ENCODE measurements at places on chromosomes 16 and 17. TPM values are rescaled to one million over a fixed set of nuclear protein-coding genes. Genes with fewer than 3 reads are reported as not detected.

DNA sequence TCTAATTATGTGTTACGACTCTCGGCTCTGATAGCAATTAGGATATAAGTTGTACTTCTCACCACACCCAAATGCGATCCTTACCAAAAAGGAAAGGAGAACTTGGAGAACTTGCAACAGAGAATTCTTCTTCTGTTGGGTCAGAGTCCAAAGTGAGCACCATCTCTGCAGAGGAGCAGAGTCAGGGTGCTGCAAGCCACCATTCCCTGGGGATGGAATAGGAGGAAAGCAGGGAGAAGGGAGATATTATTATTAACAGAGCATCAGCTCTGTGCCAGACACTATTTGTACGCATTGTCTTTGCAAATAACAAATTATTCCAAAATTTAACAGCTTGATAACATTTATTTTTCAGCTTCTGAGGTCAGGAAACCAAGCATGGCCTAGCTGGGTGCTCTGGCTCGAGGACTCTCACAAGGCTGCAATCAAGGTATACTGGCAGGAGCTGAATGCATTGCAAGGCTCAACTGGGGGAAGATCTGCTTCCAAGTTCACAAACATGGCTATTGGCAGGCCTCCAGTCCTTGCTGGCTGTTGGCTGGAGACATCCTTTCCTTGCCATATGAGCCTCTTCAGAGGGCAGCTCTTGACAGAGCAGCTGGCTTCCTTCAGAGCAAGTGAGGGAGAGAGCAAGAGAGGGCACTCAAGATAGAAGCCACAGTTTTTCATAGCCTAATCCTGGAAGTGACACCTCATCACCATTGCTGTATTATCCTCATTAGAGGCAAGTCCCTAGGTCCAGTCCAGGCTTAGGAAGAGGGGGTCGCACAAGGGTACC, 296.2 kb upstream of the CDH5 start:
- no peak for DNase-seq

DNA sequence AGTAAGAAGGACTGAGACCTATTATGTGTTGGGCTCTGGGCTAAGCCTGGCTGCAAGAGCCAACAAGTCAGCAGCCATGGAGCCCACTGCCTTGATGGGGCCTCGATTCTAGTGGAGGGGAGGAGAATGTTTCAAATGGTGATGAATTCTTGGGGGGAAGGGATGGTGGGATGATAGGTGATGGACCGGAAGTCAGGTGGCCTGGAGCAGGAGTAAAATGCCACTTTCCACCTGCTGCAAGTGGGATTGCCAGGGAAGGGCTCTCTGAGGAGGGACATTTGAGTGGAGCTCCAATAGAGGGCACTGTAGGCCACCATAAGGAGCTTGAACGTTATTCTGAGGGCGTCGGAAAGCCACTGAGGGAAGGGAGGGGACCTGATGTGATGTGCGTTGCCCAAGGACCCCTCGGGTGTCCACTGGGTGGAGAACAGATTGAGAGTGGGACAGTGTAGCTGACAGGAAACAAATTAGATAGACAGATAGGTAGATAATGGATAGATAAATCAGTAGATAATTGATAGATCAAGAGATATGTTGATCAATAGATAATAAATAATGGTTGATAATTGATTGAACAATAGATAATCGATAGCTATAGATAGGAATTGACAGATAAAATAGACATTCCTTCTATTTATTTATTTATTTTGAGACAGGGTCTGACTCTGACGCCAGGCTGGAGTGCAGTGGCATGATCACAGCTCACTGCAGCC, 18.2 kb upstream of the NXPH3 start:
- DNase-seq = peak; percentile 30

DNA sequence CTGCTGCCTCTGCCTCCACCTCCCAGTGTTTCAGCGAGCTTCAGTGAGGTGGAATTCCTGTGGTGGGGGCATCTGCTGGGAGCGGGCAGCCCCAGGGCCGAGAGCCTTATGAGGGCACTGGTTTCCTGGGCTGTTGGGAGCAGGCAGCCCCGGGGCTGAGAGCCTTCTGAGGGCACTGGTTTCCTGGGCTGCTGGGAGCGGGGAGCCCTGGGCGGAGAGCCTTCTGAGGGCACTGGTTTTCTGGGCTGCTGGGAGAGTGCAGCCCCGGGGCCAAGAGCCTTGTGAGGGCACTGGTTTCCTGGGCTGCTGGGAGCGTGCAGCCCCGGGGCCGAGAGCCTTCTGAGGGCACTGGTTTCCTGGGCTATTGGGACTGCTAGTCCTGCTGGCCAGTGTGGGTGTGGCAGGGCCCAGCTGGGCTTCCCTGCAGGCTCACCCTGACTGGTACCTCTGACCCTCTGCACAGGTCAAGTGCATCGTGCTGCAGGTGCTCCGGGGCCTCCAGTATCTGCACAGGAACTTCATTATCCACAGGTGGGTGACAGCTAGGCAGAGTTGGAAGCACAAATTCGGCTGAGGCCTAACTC, 5.6 kb downstream of the CDK10 start:
- no peak for DNase-seq

IL32 gene
- polyA plus RNA-seq = 8.4 TPM

CES1 gene
- polyA plus RNA-seq = 0.07 TPM
